ENCODE measurements at places on chromosomes 5 and 9. TPM values are rescaled to one million over a fixed set of nuclear protein-coding genes. Genes with fewer than 3 reads are reported as not detected.

The CLTB gene
- 105 TPM for total RNA-seq

The OBP2B gene
- not detected for total RNA-seq

The PCDHA1 gene
- total RNA-seq = 0.14 TPM

The FBP1 gene
- total RNA-seq = not detected

The RETREG1 gene
- 2.8 TPM for total RNA-seq

The CD180 gene
- not detected for total RNA-seq

The TAF1L gene
- total RNA-seq = not detected

The LCN1 gene
- total RNA-seq = 0.26 TPM

The ELAVL2 gene
- total RNA-seq = 0.04 TPM

Measured in A549 treated with AZD2906 at 1 μM for 4 hours (cell line).